Stimulated activated CD4-positive, alpha-beta T cell treated with anti-CD3 and anti-CD28 coated beads, Interleukin-1b, Interleukin-23, amount 100 ng/mL, for 1 hour (primary cell): ENCODE measurements at places on chromosomes 7 and 10.

DNA sequence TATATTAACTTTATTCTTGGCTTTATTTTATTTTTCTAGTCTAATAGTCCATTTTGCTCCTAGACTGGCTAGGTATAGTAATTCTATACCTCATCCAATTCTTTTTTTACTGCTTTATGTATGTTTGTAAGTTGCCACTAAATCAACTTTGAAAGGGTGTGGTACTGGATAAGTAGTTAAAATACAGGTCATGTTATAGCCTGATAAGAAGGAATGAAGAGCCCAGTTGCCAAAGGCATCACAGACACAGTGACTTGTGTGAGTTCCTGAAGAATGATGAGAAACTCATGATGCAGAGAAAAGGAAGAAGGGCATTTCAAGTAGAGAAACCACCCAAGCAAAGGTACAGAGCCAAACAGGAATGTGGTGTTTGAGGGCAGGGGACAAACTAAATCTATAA is 27.3 kb downstream of the NAPEPLD start:
- no peak for DNase-seq

DNA sequence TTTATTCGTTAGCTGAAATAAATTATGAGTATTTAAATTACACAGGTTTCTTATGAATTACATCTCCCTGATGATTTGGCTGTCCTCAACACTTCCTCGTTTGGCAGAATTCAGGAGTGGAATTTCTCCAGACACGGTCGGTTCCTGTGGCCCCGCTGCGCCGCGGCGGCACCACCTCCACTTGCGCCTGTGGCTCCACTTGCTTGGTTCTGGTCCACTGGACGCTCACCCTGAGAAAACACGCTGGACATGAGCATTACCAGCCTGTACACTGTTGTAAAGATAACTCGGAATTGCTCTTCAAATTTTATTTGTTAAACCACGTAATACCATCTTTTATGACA is 85.3 kb downstream of the ZNF33B start:
- no peak for DNase-seq

DNA sequence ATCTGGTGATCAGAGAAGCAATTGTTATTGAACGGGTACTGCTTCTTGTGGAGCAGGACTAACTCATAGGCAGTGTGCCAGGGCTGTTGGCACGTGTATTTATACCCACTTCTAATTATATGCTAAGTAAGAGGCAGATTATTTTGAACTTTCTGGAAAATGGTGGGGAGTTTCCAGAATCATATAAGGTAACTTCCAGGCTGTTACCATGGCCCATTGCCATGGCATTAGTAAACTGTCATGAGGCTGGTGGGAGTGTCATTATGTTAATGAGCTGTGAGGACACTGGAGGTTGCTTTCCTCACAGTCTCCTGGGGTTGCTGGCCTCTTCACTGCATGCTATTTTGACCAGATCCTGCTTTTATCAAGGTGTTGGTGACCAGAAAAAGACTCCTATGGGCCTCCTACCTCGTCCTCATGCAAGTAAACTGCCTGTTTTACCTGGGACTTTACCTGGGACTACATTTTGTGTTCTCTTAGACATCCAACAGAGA is 122.6 kb downstream of the KCND2 start:
- DNase-seq: no peak

GRCh38 chr10:116270771-116271592 is 2.0 kb downstream of the GFRA1 start:
- no peak for DNase-seq

GRCh38 chr7:770741-771166 is 43.7 kb upstream of the PRKAR1B start:
- DNase-seq: no peak

DNA sequence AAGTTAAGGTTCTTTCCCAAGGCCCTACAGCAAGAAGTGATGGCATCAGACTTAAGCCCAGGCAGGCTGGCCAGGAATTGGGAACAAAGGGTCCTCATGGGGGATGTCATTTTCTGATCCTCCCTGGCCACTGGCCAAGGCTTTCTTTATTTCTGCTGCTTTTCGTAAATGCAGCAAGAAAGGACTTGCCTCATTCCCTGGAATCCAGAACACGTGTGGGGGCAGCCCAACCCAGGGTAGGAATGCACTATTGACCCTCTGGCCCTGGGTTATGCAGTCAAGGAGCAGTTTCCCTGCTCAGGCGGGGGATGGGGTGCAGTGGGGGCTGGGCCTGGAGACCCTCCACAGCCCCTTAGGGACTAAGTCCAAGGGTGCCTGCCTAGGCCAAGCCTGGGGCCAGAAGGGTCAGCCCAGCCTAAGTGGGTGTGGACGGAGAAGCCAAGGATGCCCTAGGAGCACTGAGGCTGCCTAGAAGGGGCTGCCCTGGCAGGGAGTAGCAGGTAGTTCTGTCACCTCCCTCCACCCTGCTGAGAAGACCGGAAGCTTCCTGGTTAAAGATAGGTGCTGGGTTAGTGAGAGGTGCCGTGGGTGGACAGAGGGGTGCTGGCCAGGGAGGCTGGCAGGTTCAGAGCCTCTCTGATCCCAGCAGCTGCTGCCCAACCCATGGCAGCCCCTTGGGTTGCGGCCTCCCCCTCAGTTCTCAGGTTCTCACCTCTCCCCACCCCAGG is 179.2 kb downstream of the SH3PXD2A start:
- DNase-seq: no peak

DNA sequence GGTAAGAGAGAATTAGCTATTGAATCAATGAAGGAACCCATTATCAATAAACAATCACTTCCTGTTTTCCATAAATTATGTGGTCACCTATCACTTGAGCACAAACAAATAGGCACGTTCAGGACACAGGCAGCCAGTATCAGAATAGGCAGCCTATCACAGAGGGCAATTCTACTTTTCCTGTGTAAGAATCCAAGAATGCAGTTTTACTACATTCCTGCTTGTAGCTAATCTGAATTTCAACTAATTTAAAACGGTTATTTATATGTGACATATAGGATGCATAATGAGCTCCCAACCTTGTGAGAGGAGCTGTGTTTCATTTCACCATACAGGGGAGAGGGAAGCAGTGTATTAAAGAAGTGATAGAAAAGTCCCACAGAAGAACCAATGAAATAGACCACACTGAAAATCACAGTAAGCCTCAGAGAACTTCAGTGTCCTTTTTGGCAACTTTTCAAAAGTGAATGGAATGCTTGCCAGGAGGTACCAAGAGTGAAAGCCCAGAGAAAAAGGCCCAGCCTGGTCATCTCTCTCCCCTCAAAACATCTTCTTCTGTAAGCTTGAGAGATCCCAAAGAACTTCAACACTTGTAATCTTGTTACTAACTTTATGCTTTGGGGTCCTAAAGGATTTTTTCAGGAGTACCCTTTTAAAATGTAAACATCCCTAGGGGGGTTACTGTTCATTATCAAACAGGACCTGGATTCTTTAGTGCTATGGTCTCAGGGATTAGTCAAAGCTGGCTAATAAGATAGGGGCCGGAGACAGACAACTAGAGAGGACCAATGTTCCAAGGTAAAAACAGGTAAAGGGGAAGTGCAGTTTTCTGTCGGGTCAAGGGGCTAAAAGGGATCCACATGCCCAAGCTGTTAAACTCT is 1.3 kb downstream of the IMMP2L start:
- no peak for DNase-seq

DNA sequence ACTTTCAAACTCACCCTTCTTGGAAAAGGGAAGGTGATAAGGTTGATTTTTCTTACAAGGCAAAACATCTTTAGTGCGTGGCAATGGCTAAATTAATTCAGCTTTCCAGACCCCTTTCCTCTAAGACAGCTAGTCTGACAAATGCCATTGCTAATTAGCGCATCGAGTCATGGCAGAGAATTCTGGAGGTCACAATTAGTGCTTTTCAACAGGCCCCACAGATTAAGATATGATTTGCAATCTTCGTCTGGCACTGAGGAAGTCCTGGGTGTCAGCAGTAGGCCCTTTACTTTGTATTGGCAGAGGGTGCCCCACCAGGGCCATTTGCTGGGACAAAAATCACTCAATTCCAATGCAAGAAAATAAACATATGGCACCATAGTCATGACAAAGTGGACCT is 189.2 kb upstream of the AGK start:
- DNase-seq: no peak

- DNase-seq: no peak
These were observed 1.3 kb downstream of the KAZALD1 start for GRCh38 chr10:101063050-101063525.

DNA sequence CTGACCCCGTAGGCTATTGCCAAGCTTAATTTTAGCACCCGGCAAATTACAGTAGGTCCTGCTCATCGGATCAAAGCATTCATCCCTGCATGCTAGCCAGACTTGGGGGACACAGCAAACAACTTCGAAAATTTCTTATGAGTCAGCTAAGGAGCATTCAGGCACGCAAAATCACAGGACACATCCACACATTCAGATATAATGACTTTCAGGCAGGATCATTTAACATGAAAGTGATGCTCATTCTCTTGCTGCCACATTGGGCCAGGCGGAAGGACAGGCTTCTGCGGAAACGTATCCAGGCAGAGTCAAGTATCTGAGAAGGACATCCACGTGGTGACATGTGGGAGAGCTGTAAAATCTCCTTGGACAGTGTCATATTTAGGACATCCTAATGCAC is 474.0 kb upstream of the NRP1 start:
- DNase-seq: no peak

DNA sequence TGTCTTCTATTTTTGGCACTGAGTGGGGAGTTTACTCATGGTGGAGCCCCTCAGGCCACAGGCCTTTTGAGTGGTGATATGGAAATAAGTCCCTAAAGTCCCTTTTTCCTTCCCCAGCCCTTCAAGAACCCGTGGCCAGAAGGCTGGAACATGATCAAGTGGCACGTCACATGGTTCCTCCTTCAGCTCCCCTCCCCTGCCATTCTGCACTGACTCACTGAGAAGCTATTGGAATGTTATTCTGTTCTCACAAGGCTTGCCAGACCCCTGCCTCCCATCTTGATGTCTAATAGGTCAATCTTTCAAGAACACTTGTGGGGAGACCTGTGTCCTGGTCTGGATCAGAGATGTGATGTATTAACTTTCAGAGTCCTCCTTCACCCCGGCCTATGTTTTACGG is 279.8 kb downstream of the SEC23IP start:
- no peak for DNase-seq

DNA sequence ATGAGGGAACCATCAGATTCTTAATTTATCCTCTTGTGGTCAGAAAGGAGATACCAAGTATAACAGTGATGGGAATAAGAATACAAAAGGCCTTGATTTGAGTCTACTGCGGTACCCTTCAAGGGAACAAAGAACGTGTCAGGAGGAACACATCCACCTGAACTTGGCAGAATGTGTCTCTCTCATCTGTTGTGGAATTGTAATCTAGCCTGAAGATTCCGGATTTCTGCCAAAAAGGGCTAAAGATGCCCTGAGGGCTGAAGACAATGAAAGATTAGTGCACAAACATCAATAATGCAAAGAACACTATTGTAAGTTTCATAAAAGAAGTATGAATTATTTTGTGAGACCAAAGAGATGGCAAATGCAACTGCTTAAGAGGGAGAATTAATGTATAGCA is 134.8 kb downstream of the RELN start:
- DNase-seq: no peak

DNA sequence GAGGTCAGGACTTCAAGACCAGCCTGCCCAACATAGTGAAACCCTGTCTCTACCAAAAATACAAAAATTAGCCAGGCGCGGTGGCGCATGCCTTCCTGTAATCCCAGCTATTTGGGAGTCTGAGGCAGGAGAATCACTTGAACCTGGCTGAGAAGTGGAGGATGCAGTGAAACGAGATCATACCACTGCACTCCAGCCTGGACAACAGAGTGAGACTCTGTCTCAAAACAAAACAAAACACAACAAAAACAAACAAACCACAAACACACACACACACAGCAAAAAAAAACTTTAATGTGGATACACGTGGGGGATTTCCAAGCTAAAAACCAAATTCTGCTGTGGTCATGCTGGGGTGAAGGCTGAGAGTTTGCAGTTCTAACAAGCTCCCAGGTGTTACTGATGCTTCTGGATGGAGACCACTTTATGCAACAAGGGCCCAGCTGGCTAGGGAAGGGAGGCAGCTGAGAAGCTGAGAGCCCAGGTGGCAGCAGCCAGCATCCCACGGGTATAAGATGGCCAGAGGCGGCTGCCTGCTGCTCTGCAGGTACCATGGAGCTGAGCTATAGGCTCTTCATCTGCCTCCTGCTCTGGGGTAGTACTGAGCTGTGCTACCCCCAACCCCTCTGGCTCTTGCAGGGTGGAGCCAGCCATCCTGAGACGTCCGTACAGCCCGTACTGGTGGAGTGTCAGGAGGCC is at the start of gene ZP3:
Gene ZP3 (plus strand): TSS at position 538 of the 699 bp plus-strand sequence. CDS start 15 bp downstream, at position 553.
- no peak for DNase-seq

DNA sequence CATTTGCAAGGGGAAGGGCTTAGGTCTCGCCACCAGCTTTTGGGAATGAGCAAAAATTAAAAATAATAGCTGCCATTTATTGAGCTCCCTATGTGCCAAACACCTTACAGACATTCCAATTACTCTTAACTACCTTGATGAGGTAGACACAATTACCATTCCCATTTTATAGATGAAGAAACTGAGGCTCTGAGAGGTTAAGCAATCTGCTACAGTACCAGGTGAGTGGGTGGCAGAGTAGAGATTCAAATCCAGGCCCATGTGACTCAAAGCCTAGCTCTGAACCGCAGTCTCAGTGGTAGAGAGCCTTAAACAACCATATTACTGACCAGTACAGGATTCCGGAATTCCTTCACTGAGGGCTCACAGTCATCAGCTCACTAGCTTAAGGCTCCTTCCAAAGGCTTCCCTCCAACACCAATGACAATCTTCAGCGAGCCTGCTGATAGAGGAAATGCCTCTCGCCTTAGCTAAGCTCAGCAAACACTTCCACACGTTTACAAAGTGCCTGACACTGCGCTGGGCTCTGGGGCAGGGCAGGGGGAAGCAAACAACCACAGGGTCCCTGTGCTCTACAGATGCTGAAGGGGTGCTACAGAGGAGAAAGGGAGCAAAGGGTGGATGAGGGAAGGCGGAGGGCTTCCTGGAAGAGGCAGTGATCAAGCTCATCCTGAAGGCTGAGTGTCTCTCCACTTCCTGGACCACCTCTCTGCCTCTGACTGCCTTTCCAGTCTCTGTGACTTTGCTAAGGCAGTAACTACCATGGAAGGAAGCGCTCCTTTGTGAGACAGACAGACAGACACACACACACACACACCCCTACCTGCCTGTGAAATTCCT is 7.4 kb downstream of the LRRC20 start:
- DNase-seq: no peak

GRCh38 chr10:3248526-3249306 is 76.1 kb upstream of the PITRM1 start:
- DNase-seq: no peak
